ENCODE measurements at places on chromosomes 4 and X. TPM values are rescaled to one million over a fixed set of nuclear protein-coding genes. Genes with fewer than 3 reads are reported as not detected.

- no peak for DNase-seq
These were observed 1.5 kb upstream of the PAPSS1 start for GRCh38 chr4:107721436-107722100.

DNA sequence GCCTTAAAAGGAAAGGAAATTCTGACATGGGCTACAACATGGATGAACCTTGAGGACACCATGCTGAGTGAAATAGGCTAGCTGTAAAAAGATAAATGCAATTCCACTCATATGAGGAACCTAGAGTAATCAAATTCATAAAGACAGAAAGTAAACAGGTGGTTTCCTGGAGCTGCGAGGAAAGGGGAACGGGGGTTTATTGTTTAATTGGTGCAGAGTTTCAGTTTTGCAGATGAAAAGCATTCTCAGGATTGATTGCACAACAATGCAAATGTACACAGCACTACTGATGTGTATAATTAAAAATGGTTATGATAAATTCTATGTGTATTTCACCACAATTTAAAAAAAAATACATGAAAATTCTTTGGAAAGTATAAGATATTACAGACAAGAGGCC is 24.0 kb downstream of the PLRG1 start:
- DNase-seq: no peak

DNA sequence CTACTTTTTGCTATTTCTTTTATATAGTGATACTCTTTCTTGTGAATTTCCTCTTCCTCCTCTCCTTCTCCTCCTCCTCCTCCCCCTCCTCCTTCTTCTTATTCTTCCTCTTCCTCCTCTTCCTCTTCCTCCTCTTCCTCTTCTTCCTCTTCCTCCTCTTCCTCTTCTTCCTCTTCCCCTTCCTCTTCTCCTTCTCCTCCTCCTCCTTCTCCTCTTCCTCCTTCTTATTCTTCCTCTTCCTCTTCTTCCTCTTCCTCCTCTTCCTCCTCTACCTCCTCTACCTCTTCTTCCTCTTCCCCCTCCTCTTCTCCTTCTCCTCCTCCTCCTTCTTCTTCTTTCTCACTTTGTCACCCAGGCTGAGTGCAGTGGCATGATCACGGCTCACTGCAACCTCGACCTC is 36.3 kb upstream of the RBMX start:
- DNase-seq: no peak

Gene VCX3B
- total RNA-seq: not detected

GRCh38 chr4:143251348-143251747 is 66.6 kb downstream of the USP38 start:
- no peak for DNase-seq

DNA sequence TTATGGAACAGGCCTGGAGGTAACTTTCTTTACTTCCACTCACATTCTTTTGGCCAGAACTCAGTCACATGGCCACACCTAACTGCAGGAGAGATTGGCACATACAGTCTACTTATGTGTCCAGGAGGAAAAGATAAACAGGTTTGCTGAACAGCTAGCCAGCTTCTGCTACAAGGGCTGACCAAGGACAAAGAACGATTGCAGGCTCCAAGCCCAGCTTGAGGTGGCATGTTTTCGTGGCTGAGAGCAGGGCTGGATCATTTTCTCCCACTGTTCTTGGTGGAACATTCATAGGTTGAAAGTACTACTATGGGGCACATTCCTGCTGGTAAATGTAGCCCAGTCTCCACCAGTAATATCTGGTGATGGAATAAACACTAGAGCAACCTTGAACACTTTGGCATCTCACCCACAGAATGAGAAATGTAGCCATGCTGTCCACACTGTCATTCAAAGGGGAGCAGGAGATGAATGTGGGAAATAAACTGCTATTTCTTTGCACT is 28.2 kb downstream of the NHS start:
- DNase-seq: no peak

- no peak for DNase-seq
These were observed 514.7 kb upstream of the SPANXN1 start for GRCh38 chrX:144732588-144732987.

DNA sequence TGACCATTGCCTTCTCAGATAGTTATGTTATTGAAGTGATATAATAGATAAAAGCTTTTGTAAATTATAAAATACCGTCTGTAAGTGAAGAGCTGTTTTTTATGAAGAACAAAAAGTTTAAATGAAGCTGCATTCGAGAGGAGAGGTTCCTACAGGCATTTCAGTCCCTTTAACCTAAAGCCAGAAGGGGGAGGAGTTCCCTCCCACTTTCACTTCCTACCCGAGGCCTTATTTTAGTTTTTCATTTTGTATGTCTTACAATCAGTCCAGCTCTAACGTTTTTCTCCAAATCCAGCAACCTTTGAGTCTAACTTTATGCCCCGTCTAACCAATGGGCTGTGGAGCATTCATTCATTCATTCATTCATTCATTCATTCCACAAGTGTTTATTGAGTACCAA is 16.5 kb upstream of the SOX3 start:
- no peak for DNase-seq

DNA sequence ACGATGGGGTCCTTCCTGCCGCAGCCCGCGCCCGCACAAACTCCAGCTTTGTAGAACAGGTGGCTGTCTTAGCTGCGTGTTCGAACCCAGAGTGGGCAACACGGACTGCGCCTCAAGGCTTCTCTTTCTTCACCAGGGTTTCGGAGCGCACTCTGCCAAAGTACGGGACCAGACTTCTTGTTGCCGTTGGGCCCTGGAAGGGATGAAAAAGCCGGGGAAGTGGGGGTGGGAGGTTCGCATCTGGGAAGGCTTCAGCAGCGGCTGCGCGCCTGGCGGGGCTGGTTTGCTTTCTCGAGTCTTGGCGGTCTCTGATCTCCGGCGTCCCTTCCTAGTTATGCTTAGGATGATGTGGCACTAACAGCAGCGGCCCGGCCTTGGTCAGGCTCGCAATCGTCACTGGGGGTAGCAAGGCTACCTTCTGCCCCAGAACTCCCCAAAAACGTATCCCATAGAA is 673 bp downstream of the PARM1 start:
- no peak for DNase-seq

Gene TGIF2LX
- not detected for total RNA-seq

- no peak for DNase-seq
These were observed 118.1 kb downstream of the ENPP6 start for GRCh38 chr4:184099535-184099966.

GRCh38 chr4:155559915-155560314 is 106.7 kb upstream of the GUCY1A1 start:
- DNase-seq: no peak

DNA sequence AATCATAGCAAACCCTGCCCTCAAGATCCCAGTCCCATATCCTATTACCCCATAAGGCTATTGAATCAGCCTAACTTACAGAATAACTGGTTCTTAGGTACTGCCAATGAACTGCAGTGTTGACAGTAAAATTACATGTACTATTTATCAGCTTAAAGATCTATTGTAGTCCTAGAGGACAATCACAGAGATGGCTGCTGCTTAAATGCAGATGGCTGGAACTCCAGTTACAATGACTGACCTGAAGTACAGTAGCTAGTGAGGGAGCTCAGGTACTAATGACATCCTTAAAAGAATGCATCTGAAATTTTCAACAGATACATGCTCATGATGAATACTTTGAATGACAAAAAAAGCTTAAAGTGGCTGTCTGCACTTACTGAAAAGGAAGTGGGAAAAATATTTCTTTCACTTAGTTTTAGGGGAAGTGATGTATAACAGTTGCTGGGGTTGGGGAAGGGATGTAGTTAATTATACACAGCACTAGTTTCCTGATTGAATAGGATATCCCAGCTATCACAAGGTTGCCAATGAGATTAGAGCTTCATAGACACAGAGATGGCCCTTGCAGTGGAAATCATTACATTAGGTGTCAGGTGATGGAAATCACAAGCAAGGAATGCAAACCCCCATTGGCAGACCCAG is 42.0 kb downstream of the USP26 start:
- no peak for DNase-seq

GRCh38 chr4:5378002-5378401 is 326.7 kb downstream of the STK32B start:
- no peak for DNase-seq

- no peak for DNase-seq
These were observed 618.1 kb downstream of the PPP4R3C start for GRCh38 chrX:26845056-26845455.

DNA sequence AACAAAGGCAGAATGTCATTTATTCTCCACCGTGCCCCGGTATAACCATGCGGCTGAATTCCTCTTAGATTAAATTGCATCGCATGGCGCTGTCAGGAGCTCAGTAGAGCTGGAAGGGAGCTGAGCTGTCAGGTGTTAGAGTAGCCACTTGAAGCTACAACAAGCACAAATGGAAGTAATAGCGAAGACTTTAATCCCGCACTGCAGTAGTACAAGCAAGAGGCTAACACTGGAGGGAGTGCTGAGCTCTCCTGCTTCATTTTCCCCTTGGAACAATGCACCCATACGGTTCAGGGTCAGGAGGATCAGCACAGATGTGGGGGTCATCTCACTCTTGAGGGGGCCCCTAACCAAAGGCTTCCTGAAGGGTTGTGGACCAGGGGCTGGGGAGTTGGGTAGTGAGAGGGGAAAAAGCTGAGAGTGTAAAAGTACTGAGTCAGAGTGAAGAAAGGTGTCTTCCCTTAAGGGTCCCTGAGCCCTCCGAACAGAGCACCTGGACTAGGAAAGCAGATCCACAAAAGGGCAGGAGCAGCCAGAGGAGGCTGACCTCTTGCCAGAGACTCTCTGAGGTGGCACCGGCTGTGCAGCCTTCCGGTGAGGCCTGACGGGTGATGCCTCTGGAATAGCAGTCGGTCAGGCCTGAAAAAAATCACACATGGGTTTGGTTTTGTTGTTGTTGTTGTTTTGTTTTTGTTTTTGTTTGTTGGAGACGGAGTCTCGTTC is 36.0 kb upstream of the CBR4 start:
- DNase-seq: no peak
